ENCODE measurements at places on chromosomes 12 and 14.
A peak's percentile ranks its signal among the peaks of the same experiment; 100 is the strongest.

DNA sequence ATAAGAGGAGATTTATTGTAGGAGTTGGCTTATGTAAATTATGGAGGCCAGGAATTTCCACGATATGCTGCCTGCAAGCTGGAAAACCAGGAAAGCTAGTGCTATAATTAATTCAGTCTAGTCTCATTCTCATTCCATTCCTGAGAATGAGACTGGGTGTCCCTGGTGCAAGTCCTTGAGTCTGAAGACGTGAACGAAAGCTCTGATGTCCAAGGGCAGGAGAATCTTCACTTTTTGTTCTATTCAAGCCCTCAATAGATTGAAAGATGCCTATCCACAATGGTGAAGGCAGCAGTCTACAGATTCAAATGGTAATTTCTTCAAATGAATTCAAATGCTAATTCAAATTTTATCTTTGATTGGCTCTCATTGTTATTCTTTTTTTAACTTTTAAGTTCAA, 851.1 kb upstream of the MGAT4C start:
- no peak for DNase-seq
- H3K27ac ChIP-seq, result no peak overlapping the region
- no peaks in the 10 kb centered on the region for H3K27me3 ChIP-seq
- H3K4me1 ChIP-seq, result no peaks in the 10 kb centered on the region
- no peaks in the 10 kb centered on the region for H3K36me3 ChIP-seq

- no peak overlapping the region for H3K4me3 ChIP-seq
- H3K27me3 ChIP-seq, result peaks cover 3% of the 10 kb centered on the region
- H3K27ac ChIP-seq, result no peak overlapping the region
- DNase-seq, result peak; percentile 33
Observed at GRCh38 chr14:24411443-24412389, 12.9 kb downstream of the NYNRIN start.

- H3K4me1 ChIP-seq, result peaks cover 38% of the 10 kb centered on the region
- H3K4me3 ChIP-seq, result peak within 1 kb of the TSS; percentile 93
- H3K27me3 ChIP-seq, result peaks cover 7% of the 10 kb centered on the region
- peak; percentile 62 for DNase-seq
Observed at GRCh38 chr12:122834921-122835749, at the start of gene HIP1R. Gene HIP1R, plus strand, starts transcription at chr12:122835457. Its CDS starts 94 bp downstream, at chr12:122835551.

DNA sequence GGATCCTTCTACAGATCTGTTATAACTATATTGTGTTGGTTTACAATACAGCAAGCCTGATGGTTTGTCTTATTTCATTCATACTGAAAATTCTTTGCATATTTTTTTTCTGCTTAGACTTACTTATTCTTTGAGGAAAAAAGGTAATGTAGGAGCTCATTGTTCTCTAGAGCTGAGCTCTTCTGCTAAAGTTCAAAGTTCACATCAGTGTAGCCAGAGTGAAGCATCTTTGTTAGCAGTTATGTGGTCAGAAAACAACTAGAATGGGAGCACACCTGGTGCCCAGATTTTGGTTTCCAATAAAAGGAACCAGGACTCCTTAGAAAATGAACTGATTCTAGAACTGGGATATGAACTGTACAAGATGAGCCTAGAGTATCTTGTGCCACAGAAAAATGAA, 10.3 kb downstream of the GPX2 start:
- peaks cover 34% of the 10 kb centered on the region for H3K36me3 ChIP-seq
- H3K4me3 ChIP-seq, result no peak overlapping the region

DNA sequence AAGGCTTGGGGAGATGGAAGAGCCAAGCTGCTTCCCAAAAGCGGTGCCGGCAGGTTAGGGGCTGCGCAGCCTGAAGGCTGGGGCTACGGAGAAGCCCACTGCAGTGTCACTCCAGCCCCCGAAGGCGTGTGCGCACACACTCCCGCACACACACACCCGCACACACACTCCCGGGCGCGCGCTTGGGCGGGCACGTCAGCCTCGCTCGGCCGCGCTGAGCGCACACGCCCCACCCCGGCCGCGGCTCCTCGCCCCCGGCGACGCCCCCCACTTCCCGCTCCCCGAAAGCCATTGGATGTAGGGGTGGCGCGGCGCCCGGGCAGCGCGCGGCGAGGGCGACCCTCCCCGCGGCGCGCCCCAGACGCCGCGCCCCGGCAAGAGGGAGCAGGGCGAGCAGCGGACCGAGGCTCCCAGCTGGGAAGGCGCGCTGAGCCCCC, at the start of gene KCNK10:
Gene KCNK10 (minus strand): TSS at position 184 of the 437 bp plus-strand sequence. CDS start 471 bp downstream, outside the sequence.
- H3K27me3 ChIP-seq, result peaks cover 46% of the 10 kb centered on the region
- H3K4me3 ChIP-seq, result peak within 1 kb of the TSS; percentile 63
- H3K4me1 ChIP-seq, result peaks cover 10% of the 10 kb centered on the region
- H3K27ac ChIP-seq, result no peak within 1 kb of the TSS

DNA sequence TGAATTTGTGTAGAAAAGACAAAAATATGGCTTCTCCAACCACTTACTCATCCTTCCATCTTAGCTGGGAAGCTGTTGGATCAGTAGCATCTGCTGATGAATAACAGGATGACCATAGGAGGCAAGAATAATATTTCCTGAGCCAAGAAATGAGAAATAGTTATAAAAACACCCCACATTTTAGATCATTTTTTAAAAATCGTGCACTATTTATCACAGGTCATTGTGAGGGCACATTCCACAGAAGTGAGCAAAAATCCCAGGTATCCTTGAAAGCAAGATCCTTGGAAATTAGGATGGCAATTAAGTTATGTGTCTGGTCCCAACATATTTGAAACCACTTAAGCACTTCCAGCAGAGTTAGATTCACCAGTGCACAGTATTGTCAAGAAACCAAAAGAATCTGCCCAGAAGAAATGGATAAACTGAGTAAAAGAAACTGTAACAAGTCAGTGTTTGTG, 8.4 kb downstream of the FAR2 start:
- peaks cover 14% of the 10 kb centered on the region for H3K36me3 ChIP-seq
- H3K4me3 ChIP-seq, result no peak overlapping the region
- H3K27ac ChIP-seq, result no peak overlapping the region

GRCh38 chr14:24236689-24237462, 4.1 kb downstream of the GMPR2 start:
- H3K36me3 ChIP-seq, result peaks cover 41% of the 10 kb centered on the region
- H3K27me3 ChIP-seq, result no peaks in the 10 kb centered on the region
- no peak for DNase-seq
- H3K27ac ChIP-seq, result no peak overlapping the region
- H3K4me1 ChIP-seq, result peaks cover 58% of the 10 kb centered on the region

DNA sequence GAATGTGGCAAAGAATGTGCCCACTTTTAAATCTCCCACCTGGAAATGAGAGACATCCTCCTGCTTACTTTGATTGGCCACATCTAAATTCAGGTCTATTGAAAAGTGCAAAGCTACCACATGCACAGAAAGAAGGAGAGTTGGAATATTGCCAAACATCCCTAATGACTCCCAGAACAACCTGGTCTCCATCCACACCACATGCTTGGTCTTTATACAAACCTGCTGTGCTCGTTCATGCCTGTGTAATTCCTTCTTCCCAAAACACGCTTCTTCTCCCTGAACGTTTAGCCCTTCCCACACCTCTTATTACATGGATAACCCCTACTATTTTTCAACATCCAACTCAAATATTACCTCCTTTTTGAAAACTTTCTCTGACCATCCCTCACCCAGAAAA, 66.2 kb upstream of the BCL2L14 start:
- peaks cover 28% of the 10 kb centered on the region for H3K36me3 ChIP-seq
- no peak for DNase-seq
- no peak overlapping the region for H3K4me3 ChIP-seq
- H3K27ac ChIP-seq, result no peak overlapping the region
- no peaks in the 10 kb centered on the region for H3K27me3 ChIP-seq

GRCh38 chr14:55707365-55707804, 127.4 kb downstream of the KTN1 start:
- no peak overlapping the region for H3K4me3 ChIP-seq
- DNase-seq, result no peak
- no peaks in the 10 kb centered on the region for H3K36me3 ChIP-seq
- H3K4me1 ChIP-seq, result peaks cover 3% of the 10 kb centered on the region
- no peaks in the 10 kb centered on the region for H3K27me3 ChIP-seq

GRCh38 chr12:120098756-120099470, 17.6 kb downstream of the RAB35 start:
- no peaks in the 10 kb centered on the region for H3K27me3 ChIP-seq
- no peak overlapping the region for H3K27ac ChIP-seq
- peaks cover 3% of the 10 kb centered on the region for H3K4me1 ChIP-seq
- no peak overlapping the region for H3K4me3 ChIP-seq
- DNase-seq, result no peak

- H3K36me3 ChIP-seq, result no peaks in the 10 kb centered on the region
- peaks cover 4% of the 10 kb centered on the region for H3K27me3 ChIP-seq
- no peak overlapping the region for H3K4me3 ChIP-seq
- H3K4me1 ChIP-seq, result no peaks in the 10 kb centered on the region
Observed at GRCh38 chr14:78725086-78725485, 554.9 kb downstream of the NRXN3 start.

DNA sequence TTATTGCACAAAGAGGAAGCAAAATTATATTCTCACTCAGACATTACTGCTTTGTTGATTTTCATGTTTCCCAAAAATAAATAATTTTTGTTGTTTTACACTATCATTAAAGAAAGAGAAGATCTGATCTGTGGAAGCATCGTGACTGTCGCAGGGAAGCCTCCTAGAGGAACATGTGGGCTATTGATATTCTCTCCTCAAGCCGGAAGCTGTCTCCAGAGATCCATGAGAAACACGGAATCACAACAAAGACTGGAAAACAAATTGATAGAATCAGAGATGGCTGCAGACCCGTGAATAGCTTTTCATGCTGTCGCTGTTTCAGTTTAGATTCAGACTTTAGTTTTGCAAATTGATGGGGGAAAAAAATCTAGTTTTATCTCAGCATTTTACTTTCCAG, 235.2 kb upstream of the TMPO start:
- DNase-seq, result no peak
- H3K36me3 ChIP-seq, result no peaks in the 10 kb centered on the region
- H3K27ac ChIP-seq, result no peak overlapping the region
- no peaks in the 10 kb centered on the region for H3K27me3 ChIP-seq
- no peak overlapping the region for H3K4me3 ChIP-seq
- H3K4me1 ChIP-seq, result no peaks in the 10 kb centered on the region

DNA sequence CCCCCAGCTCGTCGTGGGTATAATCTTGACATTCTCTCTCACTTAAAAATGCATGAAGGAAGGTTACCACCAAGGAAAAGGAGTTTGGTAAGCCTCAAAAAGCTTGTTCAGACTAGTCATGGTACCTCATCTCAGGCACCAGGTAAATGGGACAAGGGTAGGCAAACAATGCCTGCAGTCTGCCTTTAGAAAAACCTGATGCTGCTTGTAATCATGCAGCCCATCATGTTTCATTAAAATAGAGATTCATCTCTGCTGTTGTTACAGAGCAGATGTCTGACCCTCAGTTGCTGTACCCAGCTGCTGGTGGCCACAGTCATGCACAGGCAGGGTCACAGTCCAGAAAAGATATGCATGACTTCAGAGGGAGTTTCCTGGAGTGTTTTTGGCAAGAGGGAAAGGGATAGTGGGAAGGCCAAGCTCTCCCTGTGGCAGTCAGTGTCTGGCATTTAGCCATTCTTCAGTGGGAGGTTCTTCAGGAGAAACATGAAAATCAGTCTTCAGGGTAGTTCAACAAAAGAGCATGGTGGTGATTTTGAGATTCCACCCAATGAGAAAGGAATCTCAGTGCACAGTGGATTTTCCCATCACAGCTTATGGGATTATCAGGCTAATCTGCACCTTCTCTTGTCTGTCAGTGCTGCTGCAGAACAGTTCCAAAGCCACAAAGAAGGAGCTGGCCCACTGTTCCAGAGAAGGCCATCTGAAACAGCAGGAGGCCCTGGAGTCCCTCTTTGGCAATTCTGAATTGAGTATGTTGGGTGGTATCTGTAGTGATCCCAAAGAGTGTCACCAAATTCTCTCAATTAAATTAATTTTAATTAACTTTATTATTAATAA, 202.7 kb upstream of the FRMD6 start:
- no peaks in the 10 kb centered on the region for H3K36me3 ChIP-seq
- H3K4me1 ChIP-seq, result no peaks in the 10 kb centered on the region
- DNase-seq, result no peak
- H3K27me3 ChIP-seq, result peaks cover 11% of the 10 kb centered on the region

DNA sequence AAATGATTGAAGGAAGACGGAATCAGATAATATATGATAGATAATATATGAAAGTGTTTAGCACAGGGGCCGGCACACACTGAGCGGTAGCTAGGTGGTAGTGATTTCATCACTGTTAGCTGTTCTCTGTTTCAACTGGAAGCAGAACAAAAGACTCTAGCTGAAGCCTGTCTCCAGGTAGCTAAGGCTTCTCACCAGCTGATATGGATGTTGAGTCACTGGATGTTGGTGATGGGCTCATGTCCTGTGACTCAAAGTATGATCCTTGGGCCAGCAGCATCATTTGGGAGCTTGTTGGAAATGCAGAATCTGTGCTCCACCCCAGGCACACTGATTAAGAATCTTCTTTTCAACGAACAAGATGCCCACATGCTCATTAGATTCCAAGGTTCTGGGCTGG, 21.7 kb upstream of the KCNA5 start:
- no peak for DNase-seq
- H3K27ac ChIP-seq, result no peak overlapping the region
- no peaks in the 10 kb centered on the region for H3K4me1 ChIP-seq
- no peaks in the 10 kb centered on the region for H3K36me3 ChIP-seq
- H3K27me3 ChIP-seq, result peaks cover 4% of the 10 kb centered on the region
- H3K4me3 ChIP-seq, result no peak overlapping the region

DNA sequence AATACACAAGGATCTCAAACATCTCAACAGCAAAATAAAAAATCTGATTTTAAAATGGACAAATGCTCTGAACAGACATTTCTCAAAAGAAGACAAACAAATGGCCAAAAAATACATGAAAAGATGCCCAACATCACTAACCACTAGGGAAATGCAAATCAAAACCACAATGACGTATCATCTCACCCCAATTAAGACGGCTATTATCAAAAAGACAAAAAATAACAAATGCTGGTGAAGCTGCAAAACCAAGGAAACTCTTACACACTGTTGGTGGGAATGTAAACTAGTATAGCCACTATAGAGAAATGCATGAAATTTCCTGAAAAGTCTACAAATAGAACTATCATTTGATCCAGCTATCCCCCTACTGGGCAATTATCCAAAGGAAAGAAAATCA, 145.0 kb downstream of the BTG1 start:
- no peak overlapping the region for H3K27ac ChIP-seq
- peaks cover 34% of the 10 kb centered on the region for H3K36me3 ChIP-seq
- no peaks in the 10 kb centered on the region for H3K27me3 ChIP-seq
